NCI-H2107 (cell line): ENCODE measurements at places on chromosomes 2 and 18.

GRCh38 chr18:21129566-21130216 is 18.1 kb upstream of the ROCK1 start:
- DNase-seq = no peak

DNA sequence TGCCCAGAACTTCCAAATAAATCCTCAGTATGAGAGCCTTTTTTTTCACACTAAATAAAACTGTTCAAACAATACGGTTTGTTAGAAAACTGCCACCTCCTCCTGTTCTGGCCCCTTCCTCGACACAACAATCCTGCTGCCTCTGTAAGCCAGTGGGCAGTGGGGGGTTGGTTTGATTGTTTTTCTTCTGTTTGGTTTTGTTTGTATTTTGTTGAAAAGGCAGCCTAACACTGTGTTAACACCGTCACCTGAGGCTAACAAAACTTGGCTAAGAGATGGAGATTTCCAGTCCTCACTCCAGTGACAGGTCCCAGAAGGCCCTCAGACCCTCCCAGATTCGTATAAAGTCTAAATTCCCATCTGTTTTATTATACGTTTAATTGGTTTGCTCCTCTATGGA is 402.1 kb downstream of the ZNF521 start:
- DNase-seq = no peak

- DNase-seq = no peak
Observed at GRCh38 chr2:24050041-24050979, 769 bp downstream of the FKBP1B start.

DNA sequence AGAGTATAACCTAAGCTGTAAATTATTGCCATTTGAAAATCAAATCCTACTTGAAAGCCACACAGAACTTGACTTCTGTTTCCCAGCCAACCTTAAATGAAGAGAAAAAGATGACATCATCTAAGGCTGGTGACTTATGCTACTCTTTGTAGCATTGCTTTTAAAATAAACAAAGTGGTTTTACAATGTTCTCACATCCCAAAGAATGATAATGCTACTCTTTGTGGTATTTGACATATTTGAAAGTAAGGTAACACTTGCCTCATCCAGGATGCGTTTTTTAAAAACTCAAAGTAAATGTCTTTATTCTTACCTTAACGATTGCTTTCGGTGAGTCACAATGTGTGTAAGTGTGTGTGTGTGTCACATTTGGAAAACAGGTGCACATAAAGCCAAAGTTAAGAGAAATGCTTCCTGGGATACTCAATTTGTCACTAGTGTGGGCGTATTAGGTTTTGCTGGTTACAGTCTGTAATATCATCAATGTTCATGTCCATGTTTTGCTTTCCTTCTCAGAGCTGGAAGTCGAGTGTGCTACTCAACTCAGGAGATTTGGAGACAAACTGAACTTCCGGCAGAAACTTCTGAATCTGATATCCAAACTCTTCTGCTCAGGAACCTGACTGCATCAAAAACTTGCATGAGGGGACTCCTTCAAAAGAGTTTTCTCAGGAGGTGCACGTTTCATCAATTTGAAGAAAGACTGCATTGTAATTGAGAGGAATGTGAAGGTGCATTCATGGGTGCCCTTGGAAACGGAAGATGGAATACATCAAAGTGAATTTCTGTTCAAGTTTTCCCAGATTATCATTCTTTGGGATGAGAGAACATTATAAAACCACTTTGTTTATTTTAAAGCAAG is 2.6 kb downstream of the PMAIP1 start:
- no peak for DNase-seq

- DNase-seq = no peak
Observed at GRCh38 chr18:25678221-25678620, 326.3 kb upstream of the ZNF521 start.
